ENCODE measurements at places on chromosomes 3 and 15.

- no peak for DNase-seq
Measured at GRCh38 chr3:150307311-150308036, 100.6 kb upstream of the TSC22D2 start.

- no peak for DNase-seq
Measured at GRCh38 chr15:24971772-24972171, 17.0 kb downstream of the SNRPN start.

DNA sequence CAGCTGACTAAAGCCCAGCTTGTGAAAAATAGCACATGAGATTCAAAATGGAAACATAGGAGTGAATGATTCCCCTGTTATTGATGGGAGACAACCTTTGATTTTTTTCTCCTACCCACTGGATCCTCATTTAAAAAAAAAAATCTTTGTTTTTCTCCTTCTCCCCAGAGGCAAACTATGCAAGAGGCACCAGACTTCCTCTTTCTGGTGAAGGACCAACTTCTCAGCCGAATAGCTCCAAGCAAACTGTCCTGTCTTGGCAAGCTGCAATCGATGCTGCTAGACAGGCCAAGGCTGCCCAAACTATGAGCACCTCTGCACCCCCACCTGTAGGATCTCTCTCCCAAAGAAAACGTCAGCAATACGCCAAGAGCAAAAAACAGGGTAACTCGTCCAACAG is 2.6 kb downstream of the CACNA1D start:
- no peak for DNase-seq

GRCh38 chr3:59388555-59389270 is 338.9 kb upstream of the CFAP20DC start:
- DNase-seq = peak; percentile 73

GRCh38 chr3:105014631-105015030 is 352.1 kb upstream of the ALCAM start:
- no peak for DNase-seq

DNA sequence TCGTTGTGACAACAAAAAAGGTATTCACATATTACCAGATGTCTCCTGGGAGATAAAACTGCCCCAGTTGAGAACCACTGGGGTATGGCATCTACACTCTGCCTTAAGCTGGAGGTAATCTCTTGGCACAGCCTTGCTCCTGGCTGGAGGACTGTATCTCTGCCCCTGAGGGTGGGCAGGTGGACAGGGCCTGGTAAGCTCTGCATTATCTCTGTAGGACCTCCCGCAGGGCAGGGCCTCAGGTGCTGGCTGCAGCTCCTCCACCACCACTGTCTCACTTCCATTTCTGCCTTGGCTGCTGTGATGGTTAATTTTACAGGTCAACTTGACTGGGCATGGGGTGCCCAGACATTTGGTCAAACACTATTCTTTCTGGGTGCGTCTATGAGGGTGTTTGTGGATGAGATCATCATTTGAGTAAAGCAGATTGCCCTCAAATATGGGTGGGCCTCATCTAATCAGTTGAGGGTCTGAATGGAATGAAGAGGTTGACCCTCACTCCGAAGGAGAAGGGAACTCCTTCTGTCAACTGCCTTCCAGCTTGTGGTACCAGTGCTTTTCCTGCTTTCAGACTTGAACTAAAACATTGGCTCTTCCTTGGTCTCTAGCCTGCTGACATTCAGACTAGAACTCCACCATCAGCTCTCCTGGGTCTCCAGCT is 9.8 kb upstream of the RHCG start:
- no peak for DNase-seq

DNA sequence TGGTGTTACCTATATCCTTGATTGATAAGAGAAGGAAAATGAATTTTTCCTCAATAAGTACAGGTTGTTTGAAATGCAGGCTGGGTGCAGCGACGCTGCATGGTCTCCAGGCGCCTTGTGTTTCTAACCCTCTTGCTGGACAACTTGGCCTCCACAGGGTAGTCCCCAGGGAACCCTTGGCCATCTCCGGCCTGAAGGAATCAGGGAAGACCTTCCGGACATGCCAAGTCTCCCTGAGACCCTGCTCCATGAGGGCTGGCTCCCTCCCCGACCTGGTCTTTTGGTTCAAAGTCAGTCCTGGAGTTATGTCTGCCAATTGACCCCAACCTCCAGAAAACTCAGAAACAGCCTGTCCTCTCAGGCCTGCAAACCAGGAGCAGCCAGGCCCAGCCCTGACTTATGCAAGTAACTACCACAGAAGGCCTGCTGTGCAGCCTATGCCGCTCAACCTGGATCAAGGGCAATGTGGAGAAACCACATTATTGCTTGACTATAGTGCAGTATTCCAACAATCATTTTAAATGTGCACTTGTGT is 98.3 kb downstream of the LIPC start:
- no peak for DNase-seq

- no peak for DNase-seq
Measured at GRCh38 chr3:24683633-24684384, 189.2 kb upstream of the THRB start.

DNA sequence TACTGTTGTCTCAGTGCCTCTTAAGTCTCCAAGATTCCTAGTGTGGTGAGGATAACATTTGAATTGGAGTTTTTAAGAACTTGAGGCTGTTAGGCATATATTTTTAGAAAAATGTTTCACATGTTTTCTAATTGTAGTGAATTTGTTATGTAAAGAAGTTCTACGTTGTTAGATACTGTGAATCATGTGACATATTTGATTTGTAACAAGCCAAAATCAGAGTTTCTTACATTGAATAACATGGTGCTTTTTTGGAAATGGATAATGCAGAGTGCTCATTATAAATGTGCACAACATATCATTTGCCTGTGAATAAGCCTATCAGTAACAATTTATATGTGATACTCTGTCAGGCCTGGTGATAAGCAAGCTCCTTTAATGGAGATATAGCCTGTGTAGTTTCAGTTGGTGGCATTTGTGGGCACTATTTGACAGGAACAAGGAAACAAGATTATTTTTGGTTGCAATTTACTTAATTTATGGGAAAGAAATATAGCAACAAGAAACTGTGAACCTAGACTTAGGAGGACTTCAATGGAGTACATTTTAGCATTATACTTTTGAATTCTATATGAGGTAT is 328.8 kb downstream of the ARPP21 start:
- no peak for DNase-seq

GRCh38 chr3:71025010-71025409 is 558.5 kb downstream of the FOXP1 start:
- no peak for DNase-seq

DNA sequence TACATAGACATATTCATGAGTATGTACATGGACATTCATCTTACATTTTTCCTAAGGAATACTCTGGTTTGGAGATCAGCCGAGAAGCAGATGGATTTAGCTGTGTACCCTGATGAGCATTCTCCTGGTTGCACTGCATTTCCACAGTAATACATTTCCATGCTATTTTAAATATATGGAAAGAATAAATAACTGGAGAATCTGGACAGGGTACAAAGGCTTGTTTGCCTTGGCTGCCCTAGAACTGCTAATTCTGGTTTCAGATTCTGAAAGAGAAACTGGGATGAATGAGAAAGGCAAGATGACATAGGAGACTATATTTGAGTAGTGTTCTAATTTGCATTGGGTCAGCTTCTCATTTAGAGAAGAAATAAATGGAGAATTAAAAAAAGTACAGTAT is 190.8 kb upstream of the FAM3D start:
- DNase-seq = no peak

DNA sequence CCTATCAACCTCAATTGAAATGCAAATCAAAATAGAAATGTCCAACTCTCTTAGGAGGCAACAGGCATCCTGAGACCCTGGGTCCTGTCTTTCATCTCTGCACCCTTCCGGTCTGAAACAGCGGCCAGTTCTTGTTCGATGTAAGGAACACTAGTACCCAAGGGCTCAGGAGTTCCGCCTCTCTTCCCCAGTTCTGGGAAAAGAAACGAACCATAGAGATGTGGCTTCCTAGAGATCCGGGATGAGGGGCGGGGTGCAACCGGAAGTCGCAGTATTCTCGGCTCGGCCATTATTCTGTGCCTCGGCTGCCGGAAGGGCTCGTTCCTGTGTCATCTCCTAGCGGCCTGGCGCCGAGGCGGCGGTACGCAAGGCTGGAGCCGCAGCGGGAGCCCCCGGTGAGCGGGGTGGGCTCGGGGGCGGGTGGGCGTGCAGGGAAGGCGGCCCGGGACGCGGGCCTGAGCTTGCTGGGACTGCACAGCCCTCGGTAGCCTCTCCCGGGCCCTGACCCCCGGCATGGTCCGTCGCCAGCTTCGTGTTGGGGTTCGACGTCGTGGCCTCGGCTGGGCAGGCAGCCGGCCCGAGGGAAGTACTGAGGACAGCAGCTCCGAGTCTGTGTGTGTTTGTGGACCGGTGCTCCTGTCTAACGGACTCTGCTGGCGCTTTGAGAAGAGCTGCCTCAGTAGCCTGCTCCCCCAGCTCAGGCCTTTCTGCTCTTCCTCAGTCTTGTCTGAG is at the start of gene ZNF197:
Gene ZNF197 (plus strand): TSS at position 288 of the 732 bp plus-strand sequence. CDS start 4,119 bp downstream, outside the sequence.
- peak; percentile 41 for DNase-seq

- no peak for DNase-seq
Measured at GRCh38 chr15:63107895-63108546, 13.6 kb upstream of the LACTB start.

DNA sequence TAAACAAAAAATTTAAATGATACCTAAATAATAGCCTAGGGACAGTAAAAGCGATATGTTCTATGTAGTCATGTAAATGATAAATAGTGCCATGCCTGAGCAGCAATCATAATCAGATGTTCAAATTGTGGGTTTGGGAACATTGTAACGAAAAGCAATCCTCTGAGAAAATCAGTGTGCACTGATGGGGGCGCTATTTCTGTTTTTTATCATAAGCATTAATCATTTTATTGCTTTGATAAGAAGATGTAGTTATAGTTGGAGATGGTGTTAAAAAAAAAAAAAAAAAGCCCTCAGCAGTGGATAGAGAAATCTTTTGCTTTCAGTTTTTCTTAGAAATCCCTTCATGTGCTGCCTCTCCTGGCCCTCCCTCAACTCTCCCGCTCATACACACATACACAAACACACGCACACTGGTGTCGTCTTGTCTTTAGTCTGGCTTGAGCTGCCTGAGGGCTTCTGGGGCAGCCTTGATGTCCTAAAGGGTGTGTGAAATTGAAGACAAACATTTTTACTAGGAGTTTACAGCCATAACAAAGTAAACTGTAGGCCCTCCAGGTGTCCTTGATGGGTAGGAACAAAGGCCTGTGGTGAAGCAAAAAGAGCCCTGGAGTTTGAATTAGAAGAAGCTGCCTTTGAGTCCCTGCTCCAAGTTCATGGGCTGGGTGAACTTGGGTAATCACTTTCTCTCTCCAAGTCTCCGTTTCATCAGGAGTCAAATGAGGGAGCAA is 428.1 kb downstream of the SOX2 start:
- DNase-seq = no peak

DNA sequence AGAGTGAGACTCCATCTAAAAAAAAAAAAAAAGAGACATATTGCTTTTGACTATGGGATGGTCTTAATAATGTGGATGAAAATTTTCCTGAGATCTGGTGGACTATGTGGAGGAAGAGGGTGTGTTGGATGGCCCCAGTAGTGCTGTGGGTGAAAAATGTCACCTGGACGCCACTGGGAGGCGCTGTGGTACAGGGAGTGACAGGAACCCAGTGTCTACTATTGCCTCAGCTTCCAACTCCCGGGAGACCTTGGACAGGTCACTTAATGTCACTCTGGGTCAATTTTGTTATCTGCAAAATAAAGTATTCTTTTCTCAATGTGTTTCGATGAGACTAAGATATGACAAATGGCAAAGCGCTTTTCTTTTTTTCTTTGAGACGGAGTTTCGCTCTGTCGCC is 27.7 kb upstream of the DCP1A start:
- no peak for DNase-seq

DNA sequence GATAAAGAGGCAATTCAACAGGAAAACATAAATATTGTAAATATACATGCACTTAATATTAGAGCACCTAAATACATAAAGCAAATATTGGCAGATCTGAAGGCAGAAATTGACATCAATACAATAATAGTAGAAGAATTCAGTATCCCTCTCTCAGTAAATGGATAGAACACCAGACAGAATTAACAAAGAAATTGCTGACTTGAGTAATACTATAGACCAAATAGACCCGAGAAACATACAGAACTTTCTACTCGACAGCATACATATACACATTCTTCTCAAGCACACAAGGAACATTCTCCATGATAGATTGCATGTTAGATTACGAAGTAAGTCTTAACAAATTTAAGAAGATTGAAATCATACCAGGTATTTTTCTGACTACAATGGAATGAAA is 50.2 kb downstream of the OXSM start:
- no peak for DNase-seq

DNA sequence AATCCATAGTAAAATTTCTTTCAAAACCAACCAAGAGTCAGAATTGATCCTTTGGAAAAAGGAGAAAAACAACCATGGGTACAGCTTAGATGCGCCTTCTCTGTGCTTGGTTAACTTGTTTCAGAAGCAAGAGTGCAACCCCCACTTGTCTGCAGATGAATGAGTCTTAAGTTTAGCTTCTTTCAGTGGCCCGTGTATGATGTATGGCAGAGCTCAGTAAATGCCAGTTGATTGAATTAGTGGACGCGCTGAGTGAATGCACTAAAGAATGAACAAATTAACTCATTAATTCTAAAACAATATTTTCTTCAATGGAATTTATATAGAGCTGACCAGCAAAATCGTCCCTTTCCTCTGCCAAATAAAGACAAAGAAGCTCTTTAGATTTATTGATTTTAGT is 67.0 kb upstream of the ARHGEF3 start:
- no peak for DNase-seq

DNA sequence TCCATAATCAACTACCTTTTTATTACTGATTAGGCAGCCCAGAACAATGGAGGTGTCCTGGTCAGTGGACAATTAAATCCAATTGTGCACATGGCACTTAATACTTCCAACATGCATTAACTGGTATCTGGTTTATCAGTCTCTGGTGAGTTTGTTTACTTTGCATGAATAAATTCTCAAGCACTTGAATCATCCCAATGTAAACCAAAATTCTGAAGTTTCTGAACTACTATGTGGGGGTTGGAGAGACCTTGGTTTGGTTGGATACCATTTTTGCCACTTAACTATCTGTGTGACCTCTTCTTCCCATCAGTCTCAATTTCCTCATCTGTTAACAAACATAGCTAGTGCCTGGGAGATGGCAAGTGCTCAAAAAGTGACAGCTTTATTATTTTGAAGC is 70.5 kb upstream of the MAP4 start:
- no peak for DNase-seq

- DNase-seq = no peak
Measured at GRCh38 chr15:22880068-22880980, 41.9 kb downstream of the NIPA2 start.

- DNase-seq = no peak
Measured at GRCh38 chr3:90128391-90128790, 1021.0 kb downstream of the EPHA3 start.

- no peak for DNase-seq
Measured at GRCh38 chr15:86959254-86959653, 879.6 kb downstream of the AGBL1 start.
